ENCODE measurements at places on chromosomes 7 and 10.

GRCh38 chr7:151181011-151181431, 6.0 kb downstream of the ASB10 start:
- DNase-seq: no peak

DNA sequence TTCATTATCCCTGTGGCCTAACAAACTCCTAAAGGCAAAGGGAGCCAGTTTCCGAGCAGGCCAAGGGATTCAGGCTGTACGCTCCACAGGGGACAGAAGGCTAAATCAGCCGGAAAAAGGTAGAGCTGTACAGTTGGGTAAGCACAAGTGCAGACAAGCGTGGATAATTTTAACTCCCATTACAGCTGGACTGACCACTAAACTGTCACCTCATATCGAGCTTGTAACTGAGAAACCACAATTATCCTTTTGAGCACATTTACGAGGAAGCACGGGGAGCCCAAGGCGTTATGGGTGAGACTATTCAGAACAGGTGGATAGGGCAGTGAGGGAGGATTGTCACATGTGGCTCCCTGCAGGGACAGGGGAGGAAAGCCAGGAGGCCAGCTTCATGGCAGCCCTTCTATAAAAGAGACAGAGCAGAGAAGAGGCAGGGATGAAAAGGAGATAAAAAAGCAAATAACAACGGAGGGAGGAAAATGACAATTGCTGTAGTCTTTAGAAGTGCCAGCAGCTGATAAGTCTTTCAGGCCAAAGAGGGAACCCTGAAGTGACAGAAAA, 288.0 kb downstream of the FGFR2 start:
- DNase-seq: no peak

- no peak for DNase-seq
Measured at GRCh38 chr10:26870766-26871165, 10.0 kb upstream of the ABI1 start.

GRCh38 chr10:69234447-69234846, 14.3 kb downstream of the HKDC1 start:
- DNase-seq: no peak
